ENCODE measurements at places on chromosomes 5 and 9.

DNA sequence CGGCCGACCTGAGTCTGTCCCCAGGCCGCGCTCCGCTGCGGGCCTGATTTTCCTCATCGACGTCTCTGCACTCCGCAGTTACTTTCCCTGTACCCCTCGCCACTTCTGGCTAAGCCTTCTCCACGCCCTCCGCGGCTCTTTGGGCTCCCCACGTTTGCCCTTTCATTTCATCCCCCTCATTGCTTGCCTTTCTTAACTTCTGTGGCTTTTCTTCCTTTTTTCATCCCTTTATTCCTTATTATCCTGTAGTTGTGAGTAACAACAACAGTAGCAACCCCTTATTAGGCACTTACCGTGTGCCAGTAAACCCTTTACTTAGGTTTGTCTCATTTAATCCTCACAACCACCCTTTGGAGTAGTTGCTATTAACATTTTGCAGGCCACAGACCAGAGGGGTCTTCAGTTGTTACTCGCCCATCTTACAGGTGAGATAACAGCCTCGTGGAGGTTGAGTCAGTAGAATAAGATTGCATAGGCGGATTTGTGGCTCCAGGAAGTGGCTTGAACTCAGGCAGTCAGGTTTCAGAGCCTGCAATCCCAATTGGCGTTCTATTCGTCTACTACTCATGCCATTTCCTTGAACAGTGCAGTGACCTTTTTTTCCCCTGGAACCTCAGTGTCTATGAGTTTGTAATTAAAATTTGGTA lies 724 bp downstream of the TCERG1 start:
- no peak for DNase-seq

- no peak for DNase-seq
Observed at GRCh38 chr5:175285261-175285660, 158.7 kb downstream of the DRD1 start.

DNA sequence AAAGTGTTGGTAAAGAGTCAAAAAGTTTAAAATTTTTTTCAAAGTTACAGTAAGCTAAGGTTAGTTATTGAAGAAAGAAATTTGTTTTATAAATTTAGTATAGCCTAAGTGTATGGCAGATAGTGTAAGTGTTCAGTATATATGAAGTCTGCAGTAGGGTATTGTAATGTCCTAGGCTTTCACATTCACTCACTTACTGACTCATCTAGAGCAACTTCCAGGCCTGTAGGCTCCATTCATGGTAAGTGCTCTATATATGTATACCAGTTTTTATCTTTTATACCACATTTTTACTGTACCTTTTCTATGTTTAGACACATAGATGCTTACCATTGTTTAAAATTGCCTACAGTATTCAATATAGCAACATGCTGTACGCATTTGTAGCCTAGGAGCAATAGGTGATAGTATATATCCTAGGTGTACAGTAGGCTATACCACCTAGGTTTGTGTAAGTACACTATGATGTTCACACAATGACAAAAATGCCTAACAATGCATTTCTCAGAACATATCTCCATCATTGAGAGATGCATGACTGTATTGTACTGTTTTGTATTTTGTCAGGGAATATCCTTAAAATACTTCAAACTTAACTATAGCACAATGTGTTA lies 38.5 kb downstream of the CYSTM1 start:
- DNase-seq: no peak

GRCh38 chr9:24776226-24776625 lies 230.5 kb upstream of the IZUMO3 start:
- DNase-seq: no peak

DNA sequence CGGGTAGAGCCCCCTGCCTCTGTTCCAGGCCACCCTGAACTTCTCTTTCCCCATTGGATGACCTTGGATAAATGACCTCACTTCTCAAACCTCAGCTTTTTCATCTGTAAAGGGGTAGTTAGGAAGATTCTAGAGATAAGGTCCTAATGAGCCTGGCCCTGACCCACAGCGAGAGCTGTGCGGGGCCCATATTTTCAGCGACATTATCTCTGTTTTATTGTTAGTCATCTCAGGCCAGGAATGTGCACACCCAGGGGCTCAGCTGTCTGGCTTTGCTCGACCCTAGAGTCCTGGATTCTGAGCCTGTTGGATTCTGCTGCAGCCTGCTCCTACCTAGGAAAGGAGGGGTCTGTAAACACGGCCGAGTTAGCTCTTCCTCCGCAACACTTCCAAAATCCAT lies 81.2 kb upstream of the LMX1B start:
- no peak for DNase-seq

DNA sequence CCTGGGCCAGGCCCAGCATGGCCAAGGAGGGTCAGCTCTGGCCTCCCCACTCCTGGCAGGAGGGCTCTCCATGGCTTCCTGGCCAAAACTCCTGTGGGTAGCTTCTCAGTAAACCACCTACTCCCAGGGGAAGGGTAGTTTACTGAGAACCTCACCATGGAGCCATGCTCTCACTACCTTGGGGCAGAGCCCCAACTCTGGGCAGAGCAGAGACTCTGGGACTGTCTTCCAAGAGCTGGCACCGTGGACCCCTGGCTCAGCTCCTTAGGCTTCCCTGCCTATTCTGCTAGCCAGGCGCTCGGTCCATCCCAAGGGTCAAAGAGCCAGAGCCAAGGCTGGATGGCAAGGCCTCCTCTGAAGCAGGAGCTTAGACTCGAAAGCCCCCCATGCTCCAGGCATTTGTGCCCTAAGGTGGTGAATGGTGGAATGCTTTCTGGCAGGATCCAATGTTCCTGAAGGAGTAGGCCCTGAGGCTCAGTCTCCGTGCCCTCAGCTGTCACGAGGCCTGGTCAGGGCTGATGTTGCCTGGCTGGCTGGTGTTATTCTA lies 19.6 kb downstream of the TCF7 start:
- no peak for DNase-seq

DNA sequence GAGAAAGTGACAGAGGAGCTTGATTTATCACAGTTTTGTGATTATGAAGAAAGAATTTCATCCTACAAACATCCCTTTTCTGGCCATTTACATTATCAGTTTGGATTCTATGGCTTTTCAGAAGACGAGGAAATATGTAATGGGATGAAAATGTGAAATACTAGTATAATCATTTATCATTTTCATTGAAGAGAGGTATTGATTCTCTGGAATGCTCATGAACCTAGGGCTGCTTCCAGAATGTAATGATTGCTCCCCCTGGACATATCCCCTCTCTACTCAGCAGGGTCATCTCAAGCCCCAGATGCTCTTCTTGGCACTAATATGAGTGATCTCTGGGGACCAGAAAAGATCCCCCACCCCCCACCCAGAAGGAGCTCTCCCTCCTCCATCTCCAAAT lies 106.7 kb upstream of the ZNF618 start:
- DNase-seq: no peak

DNA sequence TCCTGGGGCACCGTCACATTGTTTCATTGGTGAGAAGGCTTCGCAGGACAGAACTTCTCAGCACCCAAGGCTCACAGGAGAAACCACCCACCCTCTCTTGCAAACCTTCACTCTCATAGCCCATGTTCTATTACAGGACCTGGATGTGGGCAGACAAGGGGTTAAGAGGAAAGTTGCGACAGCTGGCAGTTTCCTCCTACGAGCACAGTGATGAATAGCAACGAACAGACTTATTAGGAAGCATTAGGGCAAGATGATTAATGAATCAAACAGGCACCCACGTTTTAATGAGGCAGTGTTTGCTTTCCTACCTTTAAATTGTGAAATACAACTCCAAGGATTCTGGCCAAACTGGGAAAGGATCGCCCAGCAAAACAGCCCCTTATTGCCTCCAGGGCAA lies 339.3 kb downstream of the DRD1 start:
- DNase-seq: no peak

- DNase-seq: no peak
Observed at GRCh38 chr9:14341437-14342122, 27.6 kb upstream of the NFIB start.

GRCh38 chr9:114418053-114418452 lies 30.3 kb upstream of the AKNA start:
- no peak for DNase-seq

- DNase-seq: no peak
Observed at GRCh38 chr9:120343416-120343815, 236.6 kb downstream of the CDK5RAP2 start.

GRCh38 chr5:180104168-180104530 lies 32.6 kb upstream of the RNF130 start:
- DNase-seq: no peak

Data from NCI-H748 treated with DMSO at 0.1 percent for 48 hours (cell line).